ENCODE measurements at places on chromosomes 3 and 15.

DNA sequence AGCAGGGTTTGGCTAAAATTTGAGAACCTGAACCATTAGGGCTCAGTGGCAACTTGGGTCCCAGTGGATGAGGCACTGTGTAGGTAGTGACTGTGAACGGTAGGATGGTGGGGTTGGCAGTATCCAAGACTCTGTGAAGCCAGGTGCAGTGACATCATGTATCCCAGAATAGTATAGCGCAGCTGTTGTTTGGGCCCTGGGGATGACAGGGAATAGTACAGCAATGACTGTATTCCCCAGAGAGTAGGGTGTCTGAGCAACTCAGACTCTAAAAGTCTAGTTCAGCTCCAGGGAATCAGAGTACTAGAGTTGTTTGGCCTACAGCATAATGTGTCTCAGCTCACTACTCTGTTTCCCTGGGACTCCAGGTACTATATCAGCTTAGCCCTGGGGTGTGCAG, 20.7 kb upstream of the PPP2R3A start:
- DNase-seq = peak; percentile 64

DNA sequence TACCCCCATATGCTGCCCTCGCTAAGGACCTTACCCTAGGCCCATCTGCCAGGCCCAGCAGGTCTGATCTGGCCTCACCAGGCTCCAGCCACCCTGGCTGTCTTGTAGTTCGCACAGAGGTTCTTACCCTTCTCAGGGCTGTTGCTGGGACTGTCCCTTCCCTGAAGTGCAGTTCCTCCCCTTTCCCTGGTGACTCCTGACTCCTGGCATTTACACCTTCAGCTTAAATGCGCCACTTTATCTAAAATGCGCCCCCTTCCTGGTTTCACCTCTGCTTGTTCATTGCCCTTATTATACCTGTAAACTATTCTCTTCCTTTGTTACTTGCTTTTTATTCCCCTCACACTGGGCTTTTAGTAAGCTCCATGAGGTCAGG, 835 bp upstream of the TTLL3 start:
- DNase-seq = no peak

DNA sequence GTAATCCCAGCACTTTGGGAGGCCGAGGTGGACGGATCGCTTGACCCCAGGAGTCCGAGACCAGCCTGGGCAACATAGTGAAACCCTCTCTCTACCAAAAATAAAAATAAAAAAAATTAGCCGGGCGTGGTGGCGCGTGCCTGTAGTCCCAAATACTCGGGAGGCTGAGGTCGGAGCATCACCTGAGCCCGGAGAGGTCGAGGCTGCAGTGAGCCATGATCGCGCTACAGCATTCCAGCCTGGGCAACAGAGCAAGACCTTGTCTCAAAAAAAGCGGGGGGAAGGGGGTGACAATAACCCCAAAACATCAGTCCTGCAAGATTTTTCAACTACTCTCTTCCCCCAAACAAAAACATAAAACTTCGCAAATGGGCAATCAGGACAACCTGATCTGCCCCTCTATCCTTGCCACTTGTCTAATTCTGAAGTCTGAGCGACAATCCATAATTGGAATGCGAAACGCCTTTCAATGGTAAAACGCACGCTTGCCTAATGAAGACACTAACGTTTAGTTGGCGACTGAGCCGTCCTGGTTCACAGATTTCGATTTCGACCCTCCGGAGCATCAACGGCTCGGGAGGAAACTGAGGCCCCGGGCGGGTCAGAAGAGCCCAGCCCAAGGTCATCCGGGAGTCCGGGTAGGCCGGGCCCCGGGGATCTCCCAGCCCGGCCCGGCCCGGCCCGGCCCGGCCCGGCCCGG, 868 bp downstream of the BTBD1 start:
- DNase-seq = no peak

- DNase-seq = peak; percentile 40
Measured at GRCh38 chr3:15427182-15427880, at the start of the genes EAF1 and METTL6. TSS of gene EAF1 (plus strand) at chr3:15427598. CDS start at chr3:15427780, 182 bp downstream. TSS of gene METTL6 (minus strand) at chr3:15427544. CDS start at chr3:15426511, 1,033 bp downstream.

DNA sequence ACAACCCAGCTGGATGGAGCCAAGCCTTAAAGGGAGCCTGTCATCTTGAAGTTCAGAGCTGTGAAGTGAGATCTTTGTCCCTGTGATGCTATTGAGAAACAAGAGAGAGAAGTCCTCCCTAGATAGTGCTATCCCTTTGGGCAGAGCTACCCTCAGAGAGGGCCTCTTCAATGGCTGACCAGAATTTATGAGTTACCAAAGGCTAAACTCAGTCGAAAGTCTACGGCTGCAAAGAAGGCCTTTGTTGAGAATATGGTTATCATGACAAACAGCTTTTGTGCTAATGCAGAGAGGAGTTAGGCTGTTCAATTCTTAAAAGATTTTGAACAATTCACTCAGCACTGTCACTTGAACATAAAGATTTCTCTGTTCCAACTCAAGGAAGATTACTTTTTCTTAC, 65.9 kb upstream of the C3orf80 start:
- no peak for DNase-seq

GRCh38 chr15:92580933-92581445, 74.6 kb downstream of the FAM174B start:
- DNase-seq = no peak

DNA sequence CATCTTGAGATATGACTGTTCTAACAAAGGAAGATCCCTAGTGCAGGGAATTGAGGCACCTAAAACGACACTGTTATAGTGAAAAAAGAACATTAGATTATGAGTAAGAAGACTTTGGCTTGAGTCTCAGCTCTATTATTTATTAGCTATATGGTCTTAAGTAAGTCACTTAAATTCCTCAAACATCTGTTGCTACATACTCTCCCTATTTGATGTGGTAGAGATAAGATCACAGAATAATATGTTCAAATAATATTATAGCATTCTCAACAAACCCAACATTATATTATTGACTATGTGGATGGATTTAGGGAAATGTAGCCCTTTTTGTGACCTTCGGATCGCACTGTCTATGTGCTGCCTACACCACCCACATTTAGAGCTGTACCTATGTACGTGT, 136.9 kb downstream of the P2RY1 start:
- no peak for DNase-seq

- DNase-seq = no peak
Measured at GRCh38 chr3:8445861-8446260, 55.8 kb upstream of the LMCD1 start.

DNA sequence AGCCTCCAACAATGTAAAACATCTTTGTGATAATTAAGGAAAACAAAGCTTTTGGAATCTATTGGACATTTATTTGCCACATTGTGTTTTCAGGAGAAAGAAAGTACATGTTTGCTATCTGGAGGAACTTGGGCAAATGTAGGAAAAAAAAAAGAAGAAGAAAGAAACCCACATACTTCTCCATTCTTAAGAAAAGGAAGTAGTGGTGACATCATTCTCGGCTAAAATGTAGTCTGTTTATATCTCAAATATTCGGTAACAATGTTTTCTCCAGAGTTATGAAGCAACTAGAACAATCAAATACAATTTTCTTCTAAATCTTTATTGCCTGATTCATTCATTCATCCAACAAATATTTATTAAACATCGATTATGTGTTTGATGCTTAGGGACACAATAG, 2.3 kb upstream of the TGFBR2 start:
- DNase-seq = no peak

- DNase-seq = no peak
Measured at GRCh38 chr3:79278681-79279080, 489.1 kb downstream of the ROBO1 start.

DNA sequence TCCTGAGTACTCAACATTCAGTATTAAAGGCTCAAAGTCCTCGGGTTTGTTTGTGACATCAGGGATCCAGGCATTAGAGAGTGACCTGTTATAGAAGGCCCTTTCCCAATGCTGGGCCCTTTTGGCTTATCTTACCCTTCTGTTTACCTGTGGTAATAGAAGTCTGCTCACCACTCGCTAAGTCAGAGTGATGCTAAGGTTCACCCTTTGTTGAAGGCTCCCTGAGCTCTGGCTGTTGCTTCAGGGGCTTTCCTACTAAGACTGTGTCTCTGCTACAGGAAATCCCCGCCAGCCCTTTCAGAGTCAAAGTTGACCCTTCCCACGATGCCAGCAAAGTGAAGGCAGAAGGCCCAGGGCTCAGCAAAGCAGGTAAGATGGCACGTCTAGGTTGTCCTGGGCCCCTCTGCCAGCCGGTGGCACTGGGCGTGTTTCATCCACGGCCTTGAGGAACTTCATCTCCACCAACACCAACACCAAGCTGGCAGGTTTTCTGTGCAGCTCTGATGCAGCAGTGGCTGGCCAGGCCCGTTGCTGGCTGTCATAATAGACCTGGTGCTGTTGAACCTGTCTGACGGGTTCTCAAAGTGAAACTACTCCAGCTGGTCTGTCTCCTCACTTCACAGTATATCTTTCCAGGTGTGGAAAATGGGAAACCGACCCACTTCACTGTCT, 99.1 kb downstream of the DNASE1L3 start:
- DNase-seq = no peak

DNA sequence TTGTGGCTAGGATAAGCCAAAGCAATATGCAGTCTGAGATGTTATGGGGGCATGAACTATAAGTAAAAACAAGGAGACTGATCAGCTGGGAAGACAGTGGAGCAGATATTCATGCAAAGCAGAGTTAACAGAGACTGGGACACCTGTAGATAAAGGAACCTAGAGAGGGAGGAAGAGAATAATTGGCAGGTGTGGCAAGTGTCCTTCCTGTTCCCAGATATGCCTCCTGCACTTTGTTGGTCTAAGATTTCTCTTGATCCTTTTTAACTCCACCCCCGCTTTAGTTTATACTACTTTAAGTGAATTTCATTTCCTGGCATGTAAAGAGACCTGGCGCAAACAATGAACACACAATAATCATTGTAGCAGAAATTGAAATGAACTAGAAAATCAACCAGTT, 169.4 kb downstream of the CNTN6 start:
- DNase-seq = no peak

DNA sequence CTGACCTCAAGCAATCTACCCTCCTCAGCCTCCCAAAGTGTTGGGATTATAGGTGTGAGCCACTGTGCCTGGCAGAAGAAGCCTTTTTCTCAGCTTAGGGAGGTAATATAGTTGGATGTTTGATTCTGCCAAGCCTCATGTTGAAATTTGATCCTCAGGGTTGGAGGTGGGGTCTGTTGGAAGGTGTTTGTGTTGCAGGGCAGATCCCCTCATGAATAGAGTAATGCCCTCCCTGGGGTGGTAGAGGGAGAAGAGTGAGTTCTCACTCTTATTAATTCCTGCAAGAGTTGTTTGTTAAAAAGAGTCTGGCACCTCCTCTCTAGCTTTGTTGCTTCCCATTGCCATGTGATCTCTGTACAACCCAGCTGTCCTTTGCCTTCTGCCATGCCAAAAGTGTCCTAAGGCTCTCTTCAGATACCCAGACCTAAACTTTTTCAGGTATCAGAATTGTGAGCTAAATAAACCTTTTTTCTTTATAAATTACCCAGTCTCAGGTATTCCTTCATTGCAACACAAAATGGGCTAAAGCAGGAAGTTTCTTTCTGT, 16.4 kb downstream of the NECTIN3 start:
- DNase-seq = no peak

DNA sequence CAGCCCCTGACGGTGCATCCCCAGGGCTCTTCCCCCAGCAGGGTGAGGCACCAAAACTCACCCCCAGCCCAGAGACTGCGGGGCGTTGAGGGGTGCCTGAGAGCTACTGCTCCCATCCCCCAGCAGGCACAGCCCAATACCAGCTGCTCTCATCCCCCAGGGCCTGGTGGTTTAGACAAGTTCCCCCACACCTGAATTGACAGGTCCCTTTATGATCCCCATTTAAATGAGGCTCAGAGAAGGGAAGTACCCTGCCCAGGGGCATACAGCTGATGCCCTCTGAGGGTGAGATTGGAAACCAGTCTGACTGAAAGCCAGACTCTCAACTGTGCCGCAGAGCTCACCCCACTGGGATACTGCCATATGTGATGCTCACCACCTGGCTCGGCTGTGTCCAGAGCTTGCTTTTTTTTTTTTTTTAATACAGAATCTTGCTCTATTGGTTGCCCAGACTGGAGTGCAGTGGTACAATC, 20.1 kb downstream of the DUSP7 start:
- peak; percentile 27 for DNase-seq

GRCh38 chr3:4827767-4828166, 151.5 kb upstream of the BHLHE40 start:
- DNase-seq = no peak

- no peak for DNase-seq
Measured at GRCh38 chr3:95655363-95655986, 1158.9 kb upstream of the EPHA6 start.

DNA sequence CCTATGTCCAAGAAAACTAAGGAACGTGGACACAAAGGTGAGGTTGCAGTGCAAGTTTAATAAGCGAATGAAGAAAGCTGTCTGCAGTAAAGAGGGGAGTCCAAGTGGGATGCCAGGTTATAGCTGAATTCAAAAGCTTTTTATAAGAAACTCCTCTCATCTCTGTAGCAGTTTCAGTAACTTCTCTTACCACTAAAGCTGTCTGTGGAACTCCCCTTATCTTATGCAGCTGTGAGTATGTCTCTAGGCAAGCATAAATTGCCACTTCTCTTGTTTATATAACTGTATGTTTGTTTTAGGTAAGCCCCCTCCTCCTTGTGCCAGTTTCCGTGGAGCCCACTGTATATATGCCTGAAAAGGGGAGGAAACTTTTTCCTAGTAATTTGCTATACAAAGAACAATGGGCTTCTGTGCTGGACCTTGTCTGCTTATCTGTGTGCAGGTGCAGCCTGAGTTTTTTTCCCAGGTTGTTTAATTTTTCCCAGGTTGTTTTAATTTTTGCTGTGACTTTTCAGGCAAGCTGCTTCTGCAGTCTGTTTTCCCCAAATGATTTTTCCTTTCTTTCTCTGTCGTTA, 875.1 kb upstream of the EPHA6 start:
- no peak for DNase-seq

GRCh38 chr3:107674371-107674770, 151.6 kb downstream of the BBX start:
- DNase-seq = no peak

GRCh38 chr3:97125902-97126499, 311.6 kb downstream of the EPHA6 start:
- DNase-seq = no peak

DNA sequence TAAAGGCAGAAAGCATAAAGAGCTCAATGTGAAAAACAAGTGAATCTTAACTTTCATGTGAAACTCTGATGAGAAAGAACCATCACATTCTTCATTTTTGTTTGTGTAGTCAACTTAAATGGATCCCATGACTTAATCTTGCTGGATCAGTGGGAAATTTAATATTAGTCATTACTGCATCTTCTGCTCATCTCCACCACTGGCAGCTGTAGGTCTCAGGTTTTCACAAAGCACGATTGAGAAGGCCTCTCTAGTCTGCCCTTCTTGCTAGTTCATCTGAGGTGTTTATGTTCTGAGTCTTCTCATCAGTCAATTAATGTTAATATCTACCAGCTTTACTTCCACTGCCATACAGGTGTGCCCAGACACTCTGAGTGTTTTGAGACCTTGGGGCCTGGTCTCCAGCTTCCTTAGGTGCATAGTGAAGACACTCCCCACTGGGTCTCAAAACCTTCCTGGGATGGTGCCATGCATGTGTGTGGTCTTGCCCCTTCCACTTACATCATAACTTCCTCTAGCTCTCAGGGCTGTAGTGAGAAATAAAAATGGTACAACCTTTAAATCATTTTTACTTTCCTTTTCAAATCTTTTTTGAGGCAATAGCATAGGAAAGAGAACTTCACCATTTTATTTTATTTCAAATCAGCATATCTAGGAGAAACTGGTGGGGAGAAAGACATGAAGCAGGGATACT, 421.6 kb upstream of the CBLB start:
- DNase-seq = no peak

- DNase-seq = no peak
Measured at GRCh38 chr3:166837535-166837934, 542.6 kb downstream of the ZBBX start.

Data from NCI-H2171 (cell line).